ENCODE measurements at places on chromosomes 2 and 18. TPM values are rescaled to one million over a fixed set of nuclear protein-coding genes. Genes with fewer than 3 reads are reported as not detected.

Gene ZC3H15
- total RNA-seq, result 35.9 TPM

Gene SCYGR4
- not detected for total RNA-seq

Gene GMCL1
- total RNA-seq, result 5.3 TPM

Gene SCYGR6
- total RNA-seq, result not detected

Gene GKN2
- not detected for total RNA-seq

Gene TUBB8B
- not detected for total RNA-seq

Gene ALLC
- total RNA-seq, result not detected

Gene TMEM178A
- 4.8 TPM for total RNA-seq

Gene LBH
- total RNA-seq, result 126 TPM

Gene POTEI
- total RNA-seq, result not detected

Gene CLEC4F
- total RNA-seq, result 0.17 TPM

Gene DSG1
- 0.76 TPM for total RNA-seq

Gene NT5DC4
- not detected for total RNA-seq

Gene TOGARAM2
- 24.2 TPM for total RNA-seq

Gene MYO7B
- total RNA-seq, result 1.2 TPM

Gene LIPG
- not detected for total RNA-seq

Gene ASAP2
- total RNA-seq, result 9.9 TPM

Gene CCBE1
- 1.5 TPM for total RNA-seq

Gene POTEF
- total RNA-seq, result not detected

Gene HOXD10
- total RNA-seq, result not detected

Gene CHCHD5
- 26.7 TPM for total RNA-seq

Gene RAMP1
- total RNA-seq, result 362 TPM

Gene NETO1
- 0.47 TPM for total RNA-seq

Gene ELOA2
- not detected for total RNA-seq

Gene XIRP2
- total RNA-seq, result 499 TPM

Gene ZC3H6
- 25.6 TPM for total RNA-seq

Gene ACOXL
- not detected for total RNA-seq

Gene NMUR1
- total RNA-seq, result 0.32 TPM

Gene AOX1
- 1.8 TPM for total RNA-seq

Gene PSMD1
- 88.4 TPM for total RNA-seq

Gene MREG
- 0.16 TPM for total RNA-seq

Gene PTGR3
- 59.6 TPM for total RNA-seq

Gene BOK
- total RNA-seq, result 2.3 TPM

Gene CNRIP1
- total RNA-seq, result 11.5 TPM

Gene MOGAT1
- total RNA-seq, result not detected

Gene MRO
- 3.9 TPM for total RNA-seq

Gene ASPRV1
- total RNA-seq, result 1.3 TPM

Gene RTP5
- not detected for total RNA-seq

Gene SPR
- total RNA-seq, result 55.4 TPM

Measured in heart right ventricle (tissue), 16 donors.